Kidney tubule cell (primary cell): ENCODE measurements at places on chromosomes 4 and X.
A peak's percentile ranks its signal among the peaks of the same experiment; 100 is the strongest.

GRCh38 chr4:74466242-74466641 lies 21.3 kb downstream of the AREG start:
- DNase-seq, result no peak

DNA sequence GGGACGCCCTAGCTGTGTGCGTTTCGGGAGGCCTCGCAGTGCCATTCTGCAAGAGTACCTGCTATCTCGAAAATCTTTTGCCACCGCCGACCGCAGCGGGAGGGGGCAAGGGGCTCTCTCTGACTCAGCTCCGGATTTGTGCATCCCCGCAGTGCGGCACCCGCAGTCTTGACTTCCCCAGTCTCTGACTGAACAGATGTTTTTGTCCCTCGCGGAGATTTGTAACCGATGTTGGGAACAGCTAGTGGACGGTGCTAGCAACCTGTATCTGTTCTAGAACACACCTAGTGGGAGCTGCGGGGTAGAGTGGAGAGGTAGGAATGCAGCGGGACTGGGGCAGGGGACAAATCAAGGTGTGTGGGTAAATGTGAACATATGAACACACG lies 17.2 kb downstream of the NKX6-1 start:
- DNase-seq, result no peak

GRCh38 chr4:145716200-145716599 lies 36.3 kb downstream of the C4orf51 start:
- peak; percentile 68 for DNase-seq

- DNase-seq, result peak; percentile 42
Observed at GRCh38 chrX:143873343-143873742, 10.5 kb upstream of the UBE2NL start.

GRCh38 chr4:36394352-36394903 lies 113.0 kb downstream of the DTHD1 start:
- peak; percentile 29 for DNase-seq
